ENCODE measurements at places on chromosomes 7 and 10.

GRCh38 chr7:43589728-43590127 lies 6.8 kb downstream of the STK17A start:
- no peak for DNase-seq

DNA sequence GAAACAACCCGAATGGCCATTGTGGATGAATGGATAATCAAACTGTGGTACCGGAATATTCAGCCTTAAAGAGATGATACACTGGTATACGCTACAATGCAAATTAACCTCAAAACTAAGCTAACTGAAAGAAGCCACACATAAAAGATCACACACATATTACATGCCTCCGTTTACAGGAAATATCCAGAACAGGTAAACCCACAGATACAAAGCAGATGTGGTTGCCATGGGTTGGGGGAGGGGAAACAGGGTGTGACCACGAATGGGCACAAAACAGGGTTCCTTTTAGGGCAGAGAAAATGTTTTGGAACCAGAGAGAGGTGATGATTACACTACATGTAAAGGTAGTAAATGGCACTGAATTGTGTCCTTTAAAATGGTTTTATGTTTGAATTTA lies 16.6 kb downstream of the ESYT2 start:
- no peak for DNase-seq

- DNase-seq: no peak
These were observed 1193.4 kb downstream of the SORCS3 start for GRCh38 chr10:105834261-105835059.

- no peak for DNase-seq
These were observed 275.3 kb downstream of the NRG3 start for GRCh38 chr10:82150123-82150900.

DNA sequence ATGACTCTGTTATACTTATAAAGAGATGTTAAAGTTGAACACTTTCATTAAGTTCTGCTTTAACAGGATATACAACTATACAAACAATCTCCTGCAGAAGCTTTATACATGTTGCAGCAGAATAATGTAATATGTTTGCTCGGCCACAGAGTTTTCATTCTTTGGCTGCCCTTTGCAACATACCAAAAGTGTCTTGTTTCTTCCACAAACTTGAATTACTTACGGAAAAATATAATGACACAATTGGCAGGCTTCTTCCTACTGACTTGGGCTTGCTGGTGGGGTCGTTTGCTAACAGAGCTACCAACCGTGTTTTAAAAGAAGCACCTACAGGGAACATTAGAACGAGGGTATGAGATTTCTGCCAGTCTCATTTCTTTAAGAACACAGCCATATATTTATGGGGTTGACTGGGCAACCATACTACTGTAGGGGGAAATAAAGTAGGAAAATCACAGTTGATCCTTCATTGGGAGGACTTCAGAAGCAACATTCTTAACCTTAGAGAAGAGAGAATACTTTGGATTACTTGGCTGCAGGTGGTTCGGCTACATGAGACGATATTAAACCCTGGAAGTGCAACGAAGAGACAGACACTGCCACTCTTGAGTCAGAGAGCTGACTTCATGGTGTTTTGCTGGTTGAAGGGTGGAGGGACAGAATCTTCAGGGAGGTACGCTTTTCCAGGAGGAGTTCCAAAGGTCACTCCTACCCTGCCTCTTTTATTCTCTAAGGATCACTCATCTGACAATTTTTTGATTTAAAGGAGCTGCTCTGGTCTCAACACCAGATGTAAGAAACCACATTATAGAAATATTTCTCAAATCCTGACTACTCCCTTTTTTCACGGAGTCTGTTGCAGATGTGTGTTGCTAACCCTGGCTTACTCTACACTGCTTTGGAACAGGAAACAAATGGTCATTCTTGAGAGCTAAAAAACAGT lies 123.9 kb downstream of the SEMA3C start:
- DNase-seq: no peak

- DNase-seq: no peak
These were observed 21.8 kb downstream of the ELFN1 start for GRCh38 chr7:1691601-1692514.

GRCh38 chr7:143203386-143203785 lies 18.5 kb upstream of the TAS2R40 start:
- no peak for DNase-seq

DNA sequence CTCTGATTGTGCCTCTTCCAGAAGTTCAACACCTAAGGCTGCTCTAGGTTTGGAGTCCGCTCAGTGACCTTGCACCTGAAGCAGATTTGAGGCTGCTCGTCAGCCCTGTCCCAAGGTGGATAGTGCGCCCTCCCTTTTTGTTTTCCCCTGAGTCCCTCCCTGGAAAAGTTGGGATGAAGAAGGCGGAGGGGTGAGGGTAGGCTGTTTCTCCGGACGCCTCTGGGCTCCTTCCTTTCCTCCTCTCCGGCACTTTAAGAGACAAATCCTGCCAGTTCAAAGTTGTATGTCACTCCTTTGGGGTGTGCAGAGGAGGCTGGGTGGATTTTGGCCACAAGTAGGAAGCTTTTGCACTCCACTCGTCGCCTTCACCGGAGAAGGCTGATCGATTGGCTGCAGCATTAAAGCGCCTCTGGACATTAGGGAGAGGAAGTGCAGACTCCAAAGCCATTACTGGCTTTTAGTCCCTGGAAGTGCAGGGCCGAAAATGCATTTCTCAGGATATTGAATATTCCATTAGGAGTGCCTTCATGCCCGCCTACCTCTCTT lies 81.9 kb upstream of the PRKG1 start:
- no peak for DNase-seq

DNA sequence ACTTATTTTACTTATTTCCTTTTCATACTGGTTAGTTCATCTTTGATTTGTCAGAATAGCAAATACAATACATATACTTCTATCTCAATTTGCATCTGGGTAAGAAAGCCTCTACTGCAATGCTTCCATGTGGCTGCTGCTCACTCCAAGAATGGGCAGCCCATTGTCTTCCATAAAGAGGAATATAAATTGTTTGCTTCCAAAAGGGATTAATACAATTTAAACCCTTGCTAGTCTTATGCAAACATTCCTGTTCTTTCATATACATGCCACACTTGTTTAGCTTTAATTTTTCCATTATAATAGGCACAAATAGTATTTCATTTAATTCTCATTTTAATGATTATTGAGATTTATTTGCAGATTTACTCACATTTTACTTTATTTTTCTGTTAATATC lies 555.4 kb upstream of the POM121L12 start:
- no peak for DNase-seq

DNA sequence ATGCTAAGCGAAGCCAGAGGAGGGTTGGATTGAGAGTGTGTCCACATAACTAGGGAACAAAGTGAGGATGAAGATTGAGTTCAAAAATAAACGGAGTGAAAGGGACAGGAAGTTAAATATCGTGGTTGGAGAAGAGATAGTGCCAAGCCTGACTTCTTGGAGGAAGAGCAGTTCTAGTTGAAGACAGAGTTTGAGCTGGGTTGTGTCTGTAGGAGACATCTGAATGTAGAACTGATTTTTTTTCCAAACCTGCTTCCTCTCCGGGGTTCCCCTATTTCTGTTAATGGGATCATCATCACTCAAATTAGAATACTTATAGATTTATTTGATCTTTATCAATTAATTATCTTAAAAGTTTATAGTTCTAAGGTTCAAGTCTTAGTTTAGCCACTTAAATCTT lies 35.6 kb downstream of the SP4 start:
- DNase-seq: no peak

GRCh38 chr7:12107841-12108254 lies 103.2 kb upstream of the TMEM106B start:
- no peak for DNase-seq

- DNase-seq: no peak
These were observed 986.9 kb downstream of the TYW1 start for GRCh38 chr7:67983486-67983885.

DNA sequence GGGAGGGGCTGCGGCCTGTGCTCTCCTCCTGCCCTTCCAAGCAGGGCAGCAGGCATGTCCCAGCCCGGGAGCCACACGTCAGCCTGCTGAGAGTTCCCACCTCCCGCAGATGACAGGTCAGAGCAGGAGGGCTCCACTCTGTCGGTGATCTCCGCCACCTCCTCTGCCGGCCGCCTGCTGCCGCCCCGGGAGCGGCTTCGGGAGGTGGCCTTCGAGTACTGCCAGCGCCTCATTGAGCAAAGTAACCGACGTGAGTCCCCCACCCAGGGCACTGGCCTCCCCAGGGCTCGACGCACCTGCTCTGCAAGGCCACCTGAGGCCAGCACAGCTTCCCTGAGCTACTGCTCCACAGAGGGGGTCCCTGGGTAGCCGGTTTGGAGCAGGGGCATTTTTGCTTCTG lies 9.4 kb downstream of the AP5Z1 start:
- no peak for DNase-seq

DNA sequence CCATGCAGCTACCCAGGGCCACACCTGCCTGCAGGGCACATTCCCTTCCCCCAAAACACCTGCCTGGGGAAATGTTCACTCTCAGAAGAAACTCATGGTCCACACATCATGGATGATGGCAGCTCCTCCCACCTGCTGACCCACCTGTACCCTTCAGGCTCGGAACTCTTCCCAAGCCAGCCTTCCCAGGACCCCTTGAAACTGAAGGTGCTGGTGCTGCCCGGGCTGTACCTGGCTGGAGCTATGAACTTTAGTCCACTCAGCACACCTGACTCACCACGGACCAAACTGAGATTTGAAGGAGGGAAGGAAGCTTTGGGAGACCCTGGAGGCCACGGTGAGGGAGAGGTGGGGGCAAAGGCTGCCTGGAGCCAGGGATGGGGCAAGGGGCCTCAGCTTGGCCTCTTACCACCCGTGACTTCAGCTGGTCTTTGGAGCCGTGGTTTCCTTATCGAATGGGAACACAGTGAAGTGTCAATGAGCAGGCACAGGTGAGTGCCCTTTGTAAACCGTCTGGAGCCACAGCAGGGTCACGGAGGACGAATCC lies 30.1 kb upstream of the INPP5A start:
- no peak for DNase-seq

GRCh38 chr10:68167586-68168189 lies 58.4 kb downstream of the MYPN start:
- no peak for DNase-seq

- DNase-seq: no peak
These were observed 202.8 kb downstream of the MAD1L1 start for GRCh38 chr7:2029936-2030335.

DNA sequence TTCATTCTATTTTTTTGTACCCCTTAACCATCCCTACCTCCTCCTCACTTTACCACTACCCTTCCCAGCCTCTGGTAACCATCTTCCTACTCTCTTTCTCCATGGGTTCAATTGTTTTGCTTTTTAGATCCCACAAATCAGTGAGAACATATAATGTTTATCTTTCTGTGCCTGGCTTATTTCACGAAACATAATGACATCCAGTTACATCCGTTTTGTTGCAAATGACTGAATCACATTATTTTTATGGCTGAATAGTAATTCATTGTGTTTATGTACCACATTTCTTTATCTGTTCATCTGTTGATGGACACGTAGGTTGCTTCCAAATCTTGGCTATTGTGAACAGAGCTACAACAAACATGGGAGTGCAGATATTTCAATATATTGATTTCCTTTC lies 24.1 kb downstream of the ATRNL1 start:
- no peak for DNase-seq

GRCh38 chr10:63246356-63246755 lies 113.2 kb downstream of the NRBF2 start:
- DNase-seq: no peak

GRCh38 chr10:124329941-124330340 lies 88.8 kb downstream of the OAT start:
- no peak for DNase-seq

DNA sequence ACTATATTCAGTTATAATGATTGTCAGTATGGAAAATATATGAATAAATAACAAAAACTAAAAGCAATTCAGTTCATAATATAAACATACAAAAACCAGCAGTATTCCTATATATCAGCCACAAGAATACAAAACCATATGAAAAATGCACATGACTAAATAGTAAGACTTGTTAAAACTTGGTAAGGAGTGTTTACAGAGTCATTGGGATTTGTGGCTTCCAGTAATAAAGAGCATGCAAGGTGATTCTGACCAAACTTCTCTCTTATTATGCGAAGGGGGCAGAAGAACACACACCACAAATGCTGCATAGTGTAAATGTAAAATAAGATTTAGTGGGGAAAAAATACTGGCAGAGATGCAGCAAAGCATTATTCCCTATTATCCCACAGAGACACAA lies 8.8 kb upstream of the CNOT4 start:
- no peak for DNase-seq

DNA sequence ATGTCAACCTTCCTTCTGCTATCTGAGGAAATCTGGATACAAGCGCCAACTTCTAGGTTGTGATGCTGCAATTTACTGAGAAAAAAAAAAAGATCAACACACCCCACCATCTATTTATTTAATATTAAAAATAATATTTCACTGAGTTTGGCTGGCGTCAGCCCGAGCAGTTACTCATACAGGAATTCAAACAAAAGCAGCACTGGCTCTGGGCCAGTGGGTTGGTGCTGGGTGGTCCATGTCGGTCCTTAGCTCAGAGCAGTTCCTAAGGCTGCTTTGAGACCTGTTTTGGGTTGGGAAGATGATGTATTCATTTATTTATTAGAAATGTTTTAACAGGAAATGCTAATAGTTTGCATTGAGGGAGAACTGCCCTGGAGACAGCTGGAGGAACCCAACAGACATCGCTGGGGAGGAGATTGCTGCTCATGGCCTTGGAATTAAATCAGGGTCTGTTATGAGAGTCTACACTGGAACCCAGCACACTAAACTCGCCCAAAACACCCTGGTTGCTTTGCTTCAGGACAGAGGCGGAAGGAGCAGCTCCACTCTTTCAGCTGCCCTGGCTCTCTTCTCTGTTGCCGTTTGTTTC lies 36.3 kb upstream of the GOT1 start:
- no peak for DNase-seq

GRCh38 chr7:48718731-48719378 lies 205.5 kb upstream of the CDC14C start:
- DNase-seq: peak; percentile 63

DNA sequence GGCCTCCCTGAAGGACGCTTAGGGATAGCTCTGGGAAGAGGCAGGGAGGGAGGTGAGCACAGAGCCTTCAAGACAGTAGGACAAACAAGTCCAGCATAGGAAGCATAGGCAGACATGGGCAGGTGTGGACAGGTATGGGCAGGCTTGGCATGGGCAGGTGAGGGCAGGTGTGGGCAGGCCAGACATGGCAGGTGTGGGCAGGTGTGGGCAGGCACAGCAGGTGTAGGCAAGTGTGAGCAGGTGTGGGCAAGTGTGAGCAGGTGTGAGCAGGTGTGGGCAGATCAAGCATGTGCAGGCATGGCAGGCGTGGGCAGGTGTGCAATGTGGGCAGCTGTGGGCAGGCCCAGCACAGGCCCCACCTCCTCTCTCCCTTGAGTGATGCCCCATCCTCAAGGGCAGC lies 148.8 kb upstream of the ZMIZ1 start:
- no peak for DNase-seq

Data from COR-L47 (cell line).